Frontal cortex (tissue), 4 donors: ENCODE measurements at places on chromosomes 2 and 18.

DNA sequence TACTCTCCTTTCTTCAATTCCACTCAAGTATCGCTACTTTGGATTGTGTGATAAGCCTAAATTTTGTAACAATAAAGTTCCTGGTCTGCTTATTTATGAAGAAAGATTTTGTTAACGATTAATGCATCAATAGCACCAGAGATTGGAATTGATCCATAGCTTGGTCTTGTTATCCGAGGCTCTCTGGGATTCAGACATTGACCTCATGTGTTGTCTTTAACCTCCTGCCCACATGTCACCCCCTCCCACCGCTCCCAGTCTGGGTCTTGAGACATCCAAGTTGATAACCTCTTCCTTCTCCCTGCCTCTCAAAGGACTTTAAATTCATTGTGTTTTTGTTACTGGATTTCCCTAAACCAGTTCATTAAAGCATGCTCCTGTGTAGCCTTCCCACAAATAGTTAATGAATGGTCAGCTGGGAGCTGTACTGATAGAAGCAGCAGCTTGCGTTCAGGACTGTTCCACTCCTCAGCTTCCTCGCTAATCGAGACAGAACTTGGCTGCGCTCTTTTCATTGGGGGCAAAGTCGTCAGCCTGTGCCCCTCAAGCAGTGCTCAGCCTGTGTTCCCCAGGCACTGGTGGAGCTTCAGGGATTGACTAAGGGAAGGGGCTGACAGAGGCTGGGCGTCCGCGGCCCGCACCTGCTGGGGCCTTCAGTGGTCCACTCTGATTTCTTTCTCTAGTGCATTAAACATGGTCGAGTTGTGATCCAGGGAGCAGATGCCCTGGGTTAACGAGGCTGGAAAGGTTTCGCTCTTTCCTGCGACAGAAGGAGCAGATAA lies 18.9 kb downstream of the ASB1 start:
- DNase-seq = no peak

DNA sequence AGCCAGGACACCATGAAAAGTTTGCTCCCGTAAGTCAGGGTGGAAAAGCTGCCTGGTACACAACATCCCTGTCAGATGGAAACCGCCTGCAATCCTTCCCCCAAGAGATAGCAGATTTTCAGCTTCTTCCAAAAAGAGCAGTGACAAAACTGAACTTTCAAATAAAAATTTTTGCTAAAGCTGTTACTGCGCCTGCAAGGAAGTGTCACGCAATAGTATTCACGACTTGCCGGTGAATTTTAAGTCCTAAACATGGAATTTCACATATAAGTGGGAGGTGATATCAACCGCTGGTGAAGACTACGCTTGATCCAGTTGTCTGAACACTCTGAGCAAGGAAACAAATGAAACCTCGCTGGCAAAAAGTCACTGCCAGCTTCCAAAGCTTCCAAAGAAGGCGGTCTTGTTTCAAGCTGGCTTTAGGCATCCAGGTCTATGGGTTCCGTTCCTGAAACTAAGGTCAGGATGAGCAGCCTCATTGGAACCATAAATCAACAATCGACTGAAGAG lies 2.8 kb downstream of the COL6A3 start:
- no peak for DNase-seq

DNA sequence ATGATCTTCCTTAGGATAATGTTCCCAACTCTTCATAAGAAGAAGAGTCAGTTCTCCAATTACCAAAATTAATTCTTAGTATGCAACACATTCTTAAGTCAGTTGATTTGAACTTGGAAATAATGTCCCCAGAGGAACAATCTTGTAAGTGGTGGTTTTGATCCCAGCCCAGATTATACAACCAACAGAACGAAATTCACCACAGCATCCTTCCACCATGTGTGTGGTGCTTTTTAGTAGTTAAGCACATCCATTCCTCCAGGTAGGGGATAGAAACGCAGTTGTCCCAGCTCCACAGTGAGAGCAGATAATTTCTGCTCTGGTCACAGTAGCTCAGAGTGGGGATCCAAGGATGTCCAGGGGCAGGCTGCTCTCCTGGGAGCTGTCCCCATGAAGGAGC lies 161.7 kb upstream of the SLC39A10 start:
- DNase-seq = no peak

DNA sequence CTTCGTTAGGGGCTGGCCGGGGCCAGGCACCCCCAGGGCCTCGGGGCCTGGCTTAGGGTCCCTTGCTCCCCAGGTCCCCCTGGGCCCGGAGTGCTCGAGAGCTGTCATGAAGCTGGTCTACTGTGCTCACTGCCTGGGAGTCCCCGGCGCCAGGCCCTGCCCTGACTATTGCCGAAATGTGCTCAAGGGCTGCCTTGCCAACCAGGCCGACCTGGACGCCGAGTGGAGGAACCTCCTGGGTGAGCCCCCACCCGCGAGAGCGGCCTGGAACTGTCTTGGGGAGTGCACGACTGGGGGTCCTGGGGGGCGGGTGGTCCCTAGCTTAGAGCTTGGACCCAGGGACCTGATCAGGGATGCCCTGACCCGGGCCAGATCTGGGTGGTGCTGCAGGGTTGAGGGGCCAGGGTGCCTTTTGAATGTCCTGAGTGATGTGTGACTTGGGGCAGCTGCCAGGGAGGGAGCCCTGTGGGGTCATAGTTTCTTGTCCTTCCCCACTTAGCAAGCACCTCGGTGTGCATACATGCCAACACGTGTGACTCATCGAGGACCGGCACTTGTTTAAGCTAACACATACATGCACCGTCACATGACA lies 27.9 kb downstream of the GPC1 start:
- DNase-seq = peak; percentile 14

DNA sequence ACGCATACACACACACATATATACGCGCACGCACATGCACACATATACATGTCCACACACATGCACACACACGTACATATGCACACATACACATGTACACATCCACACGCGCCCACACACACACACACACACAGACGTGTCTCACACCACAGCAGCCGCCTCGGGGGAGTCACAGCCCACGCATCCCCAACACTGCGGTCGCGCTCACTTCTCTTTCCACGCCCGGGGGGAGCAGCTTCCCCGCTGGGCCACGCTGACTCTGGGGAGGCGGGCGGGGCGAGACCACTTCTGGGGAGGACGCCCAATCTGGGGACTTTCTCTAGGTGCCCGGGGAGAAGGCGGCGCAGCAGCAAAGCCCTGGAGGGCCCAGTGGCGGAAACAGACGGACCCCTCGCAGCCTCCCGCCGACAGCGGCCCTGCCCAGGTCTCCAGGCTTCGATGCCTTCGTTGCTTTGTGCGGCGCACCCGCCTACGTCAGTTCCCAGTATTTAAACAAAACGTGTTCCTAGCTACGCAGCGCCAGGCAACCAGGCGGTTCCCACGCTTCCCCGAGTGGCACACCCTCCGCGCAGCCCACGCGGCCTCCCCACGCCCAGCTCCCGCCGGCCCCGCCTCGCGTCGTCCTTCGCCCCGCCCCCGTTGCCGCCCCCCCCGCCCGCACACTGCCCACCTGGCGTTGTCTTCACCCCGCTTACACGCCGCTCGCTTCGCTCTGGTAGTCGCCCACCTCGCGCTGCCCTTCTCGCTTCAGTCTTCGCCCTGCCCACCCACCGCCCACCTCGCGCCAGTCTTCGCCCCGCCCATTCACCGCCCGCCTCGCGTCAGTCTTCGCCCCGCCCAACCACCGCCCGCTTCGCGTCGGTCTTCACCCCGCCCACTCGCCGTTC lies 810 bp upstream of the RBFA start:
- no peak for DNase-seq

GRCh38 chr2:15038366-15039364 lies 406.1 kb downstream of the LRATD1 start:
- DNase-seq = no peak

GRCh38 chr18:55069497-55069896 lies 110.2 kb upstream of the CCDC68 start:
- no peak for DNase-seq

DNA sequence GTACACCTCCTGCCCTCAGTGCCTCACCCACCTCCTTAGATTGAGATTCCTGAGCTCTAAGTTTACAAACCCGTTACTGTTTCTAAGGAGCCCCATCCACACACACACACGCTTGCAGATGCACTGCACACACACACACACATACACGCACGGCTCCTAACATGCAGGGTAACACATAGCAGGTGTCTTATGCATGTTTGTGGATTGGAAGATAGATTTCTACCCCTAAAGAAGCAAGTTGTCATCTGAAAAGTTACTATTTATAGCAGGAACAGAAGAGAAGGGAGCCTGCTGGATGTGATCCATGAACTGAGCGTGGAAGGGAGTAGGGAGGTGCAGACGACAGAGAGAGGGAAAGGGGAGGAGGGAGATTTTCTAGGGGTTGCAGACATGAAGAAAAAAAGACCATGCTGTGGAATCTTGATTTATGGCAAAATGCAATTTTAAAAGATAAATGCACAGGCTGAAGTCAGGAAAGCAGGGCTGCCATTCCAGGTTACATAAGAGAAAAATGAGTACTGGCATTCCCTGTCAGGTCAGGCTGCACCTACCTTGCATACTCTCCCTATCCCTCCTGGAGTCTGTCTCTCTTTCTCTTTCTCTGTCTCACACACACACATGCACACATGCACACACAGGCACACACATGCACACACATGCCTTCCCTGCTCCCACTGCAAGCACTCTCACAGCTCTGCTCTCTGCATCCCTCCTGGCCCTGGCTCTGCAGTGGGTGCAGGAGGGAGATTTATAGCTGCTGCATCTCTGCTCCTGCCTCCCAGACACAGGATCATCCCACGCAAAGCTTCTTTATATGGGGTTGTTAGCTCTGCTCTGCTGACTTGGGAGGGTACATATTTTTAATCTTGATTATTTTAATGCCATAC lies 192.6 kb upstream of the MYT1L start:
- no peak for DNase-seq

DNA sequence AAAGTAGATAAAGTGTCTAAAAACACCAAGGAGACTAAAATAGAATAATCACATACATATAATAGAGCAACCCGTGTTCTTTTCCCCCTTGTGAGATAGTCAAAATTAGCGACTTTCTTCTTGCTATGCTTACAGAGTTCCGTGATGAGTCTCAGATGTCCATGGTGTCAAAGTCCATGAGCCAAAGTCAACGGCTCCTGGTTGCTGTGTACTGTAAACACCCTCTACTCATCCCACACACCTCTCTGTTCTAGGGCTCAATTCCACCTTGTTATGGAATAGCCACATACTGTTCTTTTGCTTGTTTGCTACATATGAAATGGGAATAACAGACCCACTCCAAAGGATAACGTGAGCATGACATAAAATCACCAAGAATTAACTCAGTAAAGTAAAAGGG lies 52.5 kb downstream of the GAREM1 start:
- DNase-seq = no peak

DNA sequence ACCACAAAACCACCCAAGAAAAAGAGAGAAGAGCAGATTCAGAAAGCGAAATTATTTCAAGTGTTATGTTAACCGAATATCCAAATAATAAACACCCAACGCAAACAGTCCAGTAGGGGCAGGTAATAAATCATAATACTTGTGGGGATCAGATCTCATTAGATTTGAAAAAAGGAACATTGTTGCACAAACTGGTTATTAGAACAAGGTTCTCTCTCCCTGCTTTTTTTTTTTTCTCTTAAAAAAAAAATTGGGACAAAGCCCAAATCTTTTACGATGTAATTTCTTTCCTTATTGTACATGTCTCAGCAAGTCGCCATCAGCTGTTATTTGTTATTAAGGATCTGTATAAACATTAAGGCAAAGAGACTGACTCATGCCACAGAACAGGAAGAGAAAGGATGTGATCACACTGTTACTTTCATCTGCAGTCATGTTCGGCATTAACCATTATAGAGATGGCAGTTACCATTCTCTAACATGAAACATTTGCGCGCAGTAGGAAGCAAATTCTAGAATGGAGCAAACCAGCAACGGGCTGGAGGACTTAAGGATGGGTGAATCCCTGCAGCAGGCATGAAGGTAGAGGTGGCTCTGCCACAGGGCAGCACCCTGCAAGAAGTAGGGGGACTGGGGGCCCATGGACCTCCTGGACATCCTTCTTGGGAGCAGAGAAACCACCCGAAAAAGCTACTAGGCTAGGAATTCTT lies 42.0 kb downstream of the EPHA4 start:
- DNase-seq = no peak

DNA sequence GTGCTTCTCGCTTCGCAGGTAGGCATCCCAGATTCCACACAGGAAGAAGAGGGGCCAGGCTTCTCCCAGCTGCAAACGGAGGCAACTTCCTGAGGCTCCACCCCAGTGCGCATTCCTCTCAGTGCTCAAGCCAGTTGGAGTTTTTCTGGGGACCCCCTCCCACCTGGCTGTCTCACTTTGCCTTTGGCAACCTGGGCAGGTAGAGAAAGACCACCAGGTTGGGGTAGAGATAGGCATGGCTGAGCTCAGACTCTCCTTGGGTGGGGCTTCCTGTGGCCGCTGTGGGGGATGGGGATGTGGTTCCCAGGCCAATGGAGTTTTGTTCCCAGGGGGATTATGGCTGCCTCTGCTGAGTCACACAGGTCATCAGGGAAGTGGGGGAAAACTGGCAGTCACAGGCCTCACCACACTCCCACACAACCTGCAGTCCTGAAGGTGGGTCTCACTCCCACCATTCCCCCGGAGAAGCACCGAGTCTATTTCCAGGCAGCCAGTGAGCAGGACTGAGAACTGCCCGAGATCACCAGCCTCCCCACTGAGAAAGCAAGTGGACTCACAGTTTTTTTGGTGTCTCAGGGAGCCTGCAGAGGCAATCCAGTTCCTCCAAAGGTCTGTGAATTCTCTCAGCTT lies 38.1 kb downstream of the SLC39A10 start:
- no peak for DNase-seq

DNA sequence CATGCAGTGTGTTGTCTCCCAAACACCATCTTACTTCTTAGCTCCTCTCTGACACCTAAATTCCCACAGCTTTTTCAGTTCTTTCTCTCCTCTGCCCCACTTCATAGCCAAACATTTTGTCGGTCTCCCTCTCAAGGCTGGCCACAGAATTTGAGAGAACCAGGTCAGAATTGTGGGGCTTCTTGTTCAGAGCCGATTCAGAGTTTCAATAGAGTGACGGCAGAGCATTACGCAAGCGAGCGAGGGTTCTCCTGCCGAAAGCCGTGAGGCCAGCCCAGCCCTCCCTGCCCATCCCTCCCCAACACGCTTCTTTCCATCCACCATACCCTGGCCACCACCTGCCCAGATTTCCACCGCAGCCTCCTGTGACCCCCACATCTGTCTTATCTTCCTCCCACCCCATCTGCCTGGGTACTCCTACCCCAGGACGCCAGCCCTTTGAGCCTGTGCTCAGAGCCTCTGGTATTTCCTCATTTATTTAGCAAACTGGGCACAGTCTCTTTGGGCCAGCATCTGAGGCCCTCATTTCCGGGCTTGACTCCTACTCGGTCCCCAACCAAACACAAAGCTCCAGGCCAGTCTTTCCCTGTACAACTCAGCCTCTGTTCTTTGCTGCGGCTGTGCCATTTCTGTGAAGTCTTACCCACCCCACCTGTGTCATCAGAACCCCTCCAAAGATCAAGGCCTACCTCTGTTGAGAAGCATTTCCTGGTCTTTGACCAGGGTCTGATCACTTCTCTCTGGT lies 70.0 kb upstream of the MAP4K4 start:
- DNase-seq = no peak

DNA sequence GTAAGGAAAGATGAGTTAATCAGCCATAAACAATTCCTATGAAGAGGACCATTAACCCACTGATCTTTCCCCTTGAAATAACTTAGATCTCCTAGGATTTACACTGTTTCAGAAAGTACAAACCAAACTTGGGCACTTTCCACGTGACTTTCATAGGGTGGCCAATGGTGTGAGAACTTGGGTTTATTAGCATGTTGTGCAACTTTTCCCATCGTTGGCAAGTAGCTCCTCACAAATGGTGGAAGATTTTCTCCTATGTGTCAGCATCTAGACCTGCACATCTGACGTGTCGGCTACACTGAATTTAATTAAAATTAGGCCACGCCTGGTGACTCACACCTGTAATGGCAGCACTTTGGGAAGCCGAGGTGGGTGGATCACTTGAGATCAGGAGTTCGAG lies 116.3 kb downstream of the GALNT1 start:
- no peak for DNase-seq
